8988T (cell line): ENCODE measurements at places on chromosomes 16 and 17.

- DNase-seq: no peak
Observed at GRCh38 chr16:68985855-68986254, 119.6 kb upstream of the HAS3 start.

- DNase-seq: no peak
Observed at GRCh38 chr16:78684655-78685375, 585.4 kb downstream of the WWOX start.

DNA sequence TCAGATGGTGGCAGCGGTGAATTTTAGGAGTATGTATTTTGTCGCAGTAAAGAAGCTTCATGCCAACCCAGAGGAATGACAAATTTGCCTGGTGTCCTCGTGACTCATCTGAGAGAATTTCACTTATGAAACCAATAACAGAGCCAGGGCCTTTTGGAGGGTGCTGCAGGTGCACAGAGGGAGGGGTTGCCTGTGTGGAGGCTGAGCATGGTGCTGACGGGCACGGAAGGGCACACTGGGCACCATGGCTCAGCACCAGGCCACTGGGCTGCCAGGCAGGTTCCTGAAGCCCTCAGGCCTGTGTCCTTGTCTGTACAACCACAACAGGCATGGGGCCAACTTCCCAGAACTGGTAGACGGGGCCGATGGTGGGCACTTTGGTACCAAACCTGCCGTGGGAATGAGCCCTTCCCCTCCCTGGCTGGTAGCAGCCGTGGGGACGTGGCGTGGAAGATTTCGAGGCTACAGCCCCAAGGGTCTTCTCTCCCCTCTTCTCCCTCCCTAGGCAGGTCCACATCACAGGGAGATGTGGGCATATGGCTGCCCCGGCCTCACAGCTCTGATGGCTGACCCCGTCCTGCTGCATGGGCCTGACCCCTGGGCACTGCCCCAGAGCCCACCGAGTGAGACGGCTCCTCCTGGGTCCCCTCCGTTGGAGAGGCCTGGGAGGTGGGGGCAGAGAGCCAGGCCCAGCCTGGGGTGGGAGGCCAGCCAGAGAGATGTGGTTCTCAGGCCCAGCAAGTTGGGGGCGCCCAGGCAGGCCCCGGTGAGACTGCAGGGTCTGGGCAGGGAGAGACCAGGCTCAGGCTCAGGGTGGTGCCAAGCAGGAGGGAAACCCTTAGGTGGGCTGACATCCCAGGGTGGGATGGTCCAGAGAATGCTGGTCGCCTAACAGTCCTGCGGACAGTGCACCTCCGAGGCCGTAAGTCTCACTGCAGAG is 30.2 kb upstream of the ZNF469 start:
- DNase-seq: no peak

GRCh38 chr17:73831699-73832098 is 187.5 kb upstream of the SDK2 start:
- DNase-seq: no peak

DNA sequence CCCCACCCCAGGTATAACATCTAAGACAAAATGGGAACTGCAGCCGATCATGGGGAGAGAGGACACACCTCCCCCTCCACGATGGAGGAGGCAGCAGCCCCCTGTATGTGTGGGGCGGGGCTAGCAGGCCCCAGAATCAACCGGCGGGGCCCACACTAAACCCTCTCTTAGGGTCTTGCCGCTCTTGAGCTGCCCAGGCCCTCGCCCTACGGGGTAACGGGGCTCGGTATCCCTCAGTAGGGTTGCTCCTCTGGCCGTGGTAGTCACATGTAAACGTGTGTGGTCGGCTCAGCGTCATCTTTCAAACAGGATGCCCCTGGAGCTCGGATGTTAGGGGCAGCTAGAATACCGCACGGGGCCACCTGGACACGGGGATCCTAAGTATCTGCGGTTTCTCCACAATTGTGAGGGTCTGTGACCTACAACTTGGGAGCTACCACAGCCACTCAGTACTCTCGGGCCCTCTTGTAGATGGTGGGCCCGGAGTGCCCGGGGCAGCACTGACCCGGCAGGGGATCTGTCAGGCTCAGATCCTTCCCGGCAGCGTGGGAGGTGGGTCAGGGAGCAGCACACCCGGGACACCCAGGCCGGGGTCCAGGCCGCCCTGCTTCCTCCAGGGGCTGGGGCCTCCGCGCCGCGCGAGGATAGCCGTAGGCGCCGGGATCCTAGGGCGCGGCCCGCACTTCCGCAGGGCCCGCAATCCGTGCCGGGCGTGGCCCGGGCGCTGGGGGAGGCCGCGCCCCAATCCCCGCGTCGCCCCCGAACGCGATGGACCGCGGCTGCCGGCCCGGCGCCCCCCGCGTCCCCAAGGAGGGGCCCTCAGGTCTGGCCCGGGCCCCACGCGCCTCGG is 781 bp downstream of the ARHGDIA start:
- DNase-seq: no peak

DNA sequence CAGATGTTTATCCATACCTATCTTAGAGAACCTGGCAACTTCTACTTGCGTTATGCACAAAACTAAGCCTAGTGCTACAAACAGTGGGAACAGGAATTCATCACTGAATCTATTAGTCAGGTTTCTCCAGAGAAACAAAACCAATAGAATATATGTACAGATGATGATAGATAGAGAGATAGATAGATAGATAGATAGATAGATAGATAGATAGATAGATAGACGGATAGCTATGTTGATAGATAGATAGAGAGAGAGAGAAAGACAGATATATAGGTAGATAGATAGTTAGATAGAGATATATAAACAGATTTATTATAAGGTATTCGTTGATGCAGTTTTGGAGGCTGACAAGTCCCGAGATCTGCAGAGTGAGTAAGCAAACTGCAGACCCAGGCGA is 495.6 kb downstream of the TMEM114 start:
- DNase-seq: no peak

DNA sequence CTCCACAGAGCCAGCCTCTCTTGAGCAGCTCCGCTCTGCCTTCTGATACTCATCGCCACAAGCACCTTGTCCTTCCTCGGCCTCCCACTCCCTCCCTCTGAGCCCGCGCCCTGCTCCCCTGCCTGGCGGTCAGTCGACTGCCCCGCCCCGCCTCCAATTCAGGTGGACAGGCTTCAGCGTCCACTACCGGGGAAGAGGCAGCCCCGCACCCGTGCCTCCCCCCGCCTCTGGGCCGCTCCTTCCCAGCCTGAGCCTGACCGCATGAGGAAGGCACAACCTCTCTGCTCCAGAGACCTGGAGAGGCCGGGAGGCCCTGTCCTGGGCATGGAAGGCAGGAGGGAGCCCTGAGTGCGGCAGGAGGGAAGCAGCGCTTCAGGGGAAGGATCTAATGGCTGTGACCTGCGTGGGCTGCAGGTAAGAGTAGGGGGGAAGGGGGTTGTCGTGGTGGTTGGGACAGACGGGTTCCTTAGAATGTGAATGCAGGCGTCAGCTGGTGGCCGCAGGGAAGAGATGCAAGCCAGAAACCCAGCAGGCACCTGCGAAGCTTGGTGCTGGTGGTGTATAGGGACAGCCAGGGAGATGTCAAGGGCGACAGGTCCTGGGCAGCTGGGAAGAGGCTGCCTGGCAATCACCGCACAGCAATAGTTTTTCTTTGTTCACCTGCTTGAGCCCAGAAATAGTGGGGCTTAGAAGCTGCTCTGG is 3.0 kb upstream of the SLC6A4 start:
- DNase-seq: no peak

GRCh38 chr16:14015948-14016347 is 55.2 kb upstream of the MRTFB start:
- no peak for DNase-seq

- DNase-seq: peak; percentile 47
Observed at GRCh38 chr17:1649844-1650501, at the start of gene RILP. RILP (minus strand) TSS chr17:1649866; CDS start chr17:1649804, 62 bp downstream.

GRCh38 chr16:51062039-51062438 is 89.0 kb downstream of the SALL1 start:
- DNase-seq: no peak

DNA sequence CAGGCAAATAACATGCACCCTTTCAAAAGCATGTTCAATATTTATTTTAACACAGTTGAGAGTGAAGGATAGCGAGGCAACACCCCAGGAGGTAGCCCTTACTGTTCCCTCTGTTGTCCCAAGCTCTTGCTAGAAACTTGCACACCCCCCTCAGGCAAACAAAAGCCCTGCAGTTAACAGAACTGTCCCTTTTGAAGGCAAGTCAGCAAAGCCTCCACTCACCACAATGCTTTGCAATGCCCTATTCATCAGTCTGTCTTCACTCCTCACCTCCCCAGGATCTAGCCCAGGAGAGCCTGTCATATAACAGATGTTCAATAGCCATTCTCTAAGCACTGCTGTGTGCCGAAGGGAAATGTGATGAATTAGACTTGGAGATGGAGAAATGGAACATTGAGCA is 3.5 kb upstream of the CNEP1R1 start:
- peak; percentile 45 for DNase-seq

- no peak for DNase-seq
Observed at GRCh38 chr17:42131981-42132432, 9.4 kb downstream of the HSPB9 start.

GRCh38 chr17:77427391-77427991 is 286.7 kb downstream of the SEC14L1 start:
- DNase-seq: no peak

- no peak for DNase-seq
Observed at GRCh38 chr17:17382971-17383370, 79.8 kb downstream of the NT5M start.

GRCh38 chr17:78250891-78251772 is 19.7 kb downstream of the TMEM235 start:
- DNase-seq: peak; percentile 95

DNA sequence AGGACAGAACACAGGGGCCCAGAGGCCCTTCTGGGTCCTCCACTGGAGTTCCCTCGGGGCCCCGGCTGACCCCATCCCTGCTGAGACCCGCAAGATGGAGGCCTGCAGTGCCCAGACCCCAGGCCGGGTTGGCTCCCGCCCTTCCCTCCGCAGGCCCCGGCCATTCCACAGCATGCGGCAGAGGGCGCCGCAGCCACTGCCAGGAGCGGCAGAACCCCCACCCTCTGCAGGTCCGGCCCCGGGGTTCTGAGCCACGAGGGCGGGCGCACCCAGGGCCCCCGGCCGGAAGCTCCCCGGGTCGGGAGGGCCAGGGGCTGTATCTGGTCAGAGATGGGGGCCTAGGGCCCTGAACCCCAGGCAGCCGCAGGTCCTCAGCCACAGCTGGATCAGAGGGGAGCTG is 2.4 kb upstream of the PERCC1 start:
- DNase-seq: peak; percentile 36

DNA sequence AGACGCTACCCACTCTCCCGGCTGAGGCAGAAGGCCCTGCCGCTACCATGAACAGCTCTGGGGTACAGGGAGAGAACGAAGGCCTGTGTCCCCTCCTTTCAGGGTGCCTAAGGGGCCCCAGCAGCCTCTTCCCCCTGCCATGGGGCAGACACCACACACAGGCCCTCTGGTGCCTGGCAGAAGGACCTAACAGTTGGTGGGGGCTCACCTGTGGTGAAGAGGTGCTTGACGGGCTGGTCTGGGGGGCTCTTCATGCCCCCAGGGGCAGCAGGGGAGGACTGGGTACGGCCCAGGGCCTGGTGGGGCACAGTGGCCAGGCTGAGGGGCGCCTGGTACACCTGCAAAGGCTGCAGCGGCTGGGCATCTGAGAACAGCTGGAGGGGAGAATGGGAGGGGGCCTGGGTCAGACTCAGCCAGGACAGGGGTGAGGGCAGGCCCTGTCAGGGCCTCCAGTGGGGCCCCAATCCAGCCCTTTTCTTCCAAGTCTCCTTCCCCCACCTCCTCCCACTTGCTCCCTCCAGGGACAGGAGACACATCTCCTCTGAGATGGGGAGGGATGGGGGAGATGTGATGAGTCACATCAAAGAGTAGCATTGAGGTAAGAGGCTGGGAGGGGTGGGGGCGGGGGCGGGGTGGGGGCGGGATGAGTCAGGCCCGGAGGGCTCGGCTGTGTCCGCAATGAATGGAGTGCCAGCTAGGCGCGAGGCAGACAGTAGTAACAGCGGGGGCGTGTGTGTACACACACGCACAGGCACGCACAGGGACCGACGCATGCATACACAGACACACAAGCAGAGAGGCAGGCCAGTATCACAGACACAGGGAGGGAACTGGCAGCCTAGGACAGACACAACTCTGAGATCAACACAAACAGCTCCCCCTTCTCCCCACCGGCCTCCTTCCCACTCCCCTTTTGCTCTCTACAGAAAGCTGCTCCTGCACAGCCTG is 16.1 kb downstream of the G6PC3 start:
- DNase-seq: no peak

GRCh38 chr16:82625066-82625968 is 1.5 kb upstream of the CDH13 start:
- DNase-seq: no peak

- DNase-seq: no peak
Observed at GRCh38 chr17:80163336-80163735, 6.5 kb upstream of the CARD14 start.

DNA sequence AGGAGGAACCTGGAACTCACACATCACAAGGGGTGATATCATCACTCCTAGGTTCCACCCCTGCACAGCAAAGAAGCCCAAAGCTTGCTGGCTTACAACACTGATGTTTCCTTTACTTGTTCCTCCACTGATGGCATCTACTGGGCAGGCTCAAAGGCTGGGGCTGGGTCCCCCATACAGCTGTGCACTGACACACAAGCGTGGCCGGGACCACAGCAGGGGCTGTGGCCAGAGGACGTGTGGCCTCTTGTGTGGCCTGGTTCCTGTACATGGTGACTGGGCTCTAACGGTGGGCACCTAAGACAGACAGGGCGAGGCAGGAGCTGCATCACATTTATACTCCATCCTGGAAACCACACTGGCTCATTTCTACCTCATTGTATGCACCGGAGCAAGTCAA is 264.4 kb upstream of the FOXF1 start:
- DNase-seq: no peak

- no peak for DNase-seq
Observed at GRCh38 chr17:20063665-20064648, 54.8 kb downstream of the SPECC1 start.

- DNase-seq: no peak
Observed at GRCh38 chr17:47719411-47720152, 13.5 kb upstream of the TBX21 start.

GRCh38 chr16:21593530-21594289 is 5.7 kb upstream of the METTL9 start:
- DNase-seq: no peak

DNA sequence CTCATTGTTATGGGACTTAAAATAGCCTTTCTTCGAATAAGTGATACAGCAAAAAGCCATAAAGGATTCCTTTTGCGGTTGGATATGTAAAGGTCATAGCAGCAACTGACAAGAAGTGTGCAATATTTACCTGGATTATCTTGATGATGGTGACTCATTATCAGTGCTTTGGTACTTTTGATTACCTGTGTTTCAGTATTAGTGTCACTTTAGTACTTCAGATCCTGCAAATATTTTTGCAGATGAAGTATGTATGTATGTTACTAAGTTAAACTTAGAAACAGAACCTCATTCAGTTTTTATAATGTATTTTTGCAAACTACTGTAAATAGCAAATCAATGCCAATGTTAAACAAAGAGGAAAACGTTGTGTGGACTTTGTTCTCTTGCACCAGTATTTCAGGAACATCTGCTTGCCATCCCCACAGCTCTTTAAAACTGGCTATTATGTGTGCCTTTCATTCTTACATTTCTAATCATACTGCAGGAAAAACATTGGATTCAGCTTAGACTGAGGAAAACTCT is 10.5 kb downstream of the CNEP1R1 start:
- no peak for DNase-seq

GRCh38 chr17:73249700-73250099 is 12.0 kb downstream of the CPSF4L start:
- DNase-seq: no peak
